ENCODE measurements at places on chromosomes 1 and 21.

DNA sequence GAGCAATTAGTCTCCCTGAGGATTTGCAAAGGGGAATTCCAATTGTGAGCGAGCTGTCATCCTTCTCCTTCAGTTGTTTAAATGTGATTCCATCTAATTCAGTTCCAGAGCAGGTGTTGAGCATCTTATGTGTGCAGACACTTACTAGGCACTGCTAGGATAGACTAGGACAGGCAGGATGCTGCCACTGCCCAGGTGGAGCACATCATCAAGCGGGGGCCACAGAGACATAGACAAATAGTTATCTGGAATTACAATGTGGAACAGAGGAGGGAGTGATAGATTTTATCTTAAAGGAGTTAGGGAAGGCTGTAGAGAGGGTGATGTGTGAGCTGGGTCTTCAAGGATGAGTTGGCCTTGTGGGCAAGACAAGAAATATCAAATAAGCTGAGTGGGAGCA is 55.9 kb downstream of the CDC7 start:
- DNase-seq: no peak

DNA sequence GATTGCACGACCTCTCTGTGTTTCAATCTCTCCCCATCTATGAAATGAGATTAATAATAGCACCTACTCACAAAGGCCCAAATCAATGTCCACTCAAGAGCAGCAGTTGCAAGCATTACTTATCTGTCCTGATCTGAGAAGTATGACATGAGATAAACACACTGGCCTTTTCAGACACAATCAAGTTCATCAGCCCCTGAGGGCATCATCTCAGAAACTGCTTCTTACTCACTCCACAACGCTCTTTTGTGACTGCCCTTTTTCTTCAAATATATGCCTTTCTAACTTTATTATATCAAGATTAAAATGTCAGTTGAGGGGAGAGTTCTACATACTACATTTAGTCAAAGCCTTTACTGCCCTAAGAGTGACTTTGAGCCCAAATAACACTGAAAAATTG is 371.9 kb upstream of the SPAG17 start:
- no peak for DNase-seq

- DNase-seq: no peak
Measured at GRCh38 chr1:7648761-7649384, 122.2 kb upstream of the VAMP3 start.

GRCh38 chr1:168091720-168092550 is 44.8 kb downstream of the GPR161 start:
- DNase-seq: no peak

GRCh38 chr1:78678324-78678723 is 28.7 kb downstream of the IFI44 start:
- no peak for DNase-seq

GRCh38 chr21:18498431-18498830 is 94.8 kb upstream of the TMPRSS15 start:
- no peak for DNase-seq

GRCh38 chr1:158019171-158019868 is 25.9 kb downstream of the KIRREL1 start:
- no peak for DNase-seq

DNA sequence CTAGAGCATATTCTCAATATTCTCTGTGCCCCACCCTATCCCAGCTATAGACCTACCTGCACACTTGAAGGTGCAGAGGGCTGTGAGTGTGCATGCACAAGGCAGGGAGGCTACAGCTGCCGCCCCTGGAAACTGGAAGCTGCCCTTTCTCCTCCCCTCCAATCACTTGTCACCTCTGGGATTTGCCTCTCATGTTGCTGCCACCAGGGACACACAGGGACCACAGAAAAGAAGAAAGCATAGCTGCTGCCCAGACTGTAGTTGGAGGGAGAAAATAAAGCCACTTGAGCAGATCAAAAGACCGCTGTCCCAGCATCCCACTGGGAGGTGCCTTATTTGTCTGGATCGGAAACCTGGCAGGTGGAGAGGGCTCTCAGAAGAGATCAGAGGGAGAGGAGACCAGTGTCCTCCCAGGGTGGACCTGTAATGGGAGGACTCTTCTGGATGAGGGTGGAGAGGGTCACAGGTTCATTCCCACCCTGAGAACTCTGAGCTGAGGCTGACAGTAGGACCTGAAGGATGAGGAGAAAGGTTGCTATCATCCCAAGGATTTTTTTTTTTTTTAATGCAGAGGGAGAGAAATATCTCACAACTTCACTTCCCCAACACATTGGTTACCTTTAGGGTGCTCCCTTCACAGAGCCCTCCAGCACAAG is 7.6 kb upstream of the INPP5B start:
- no peak for DNase-seq

- DNase-seq: no peak
Measured at GRCh38 chr21:26093122-26093521, 77.4 kb downstream of the APP start.

DNA sequence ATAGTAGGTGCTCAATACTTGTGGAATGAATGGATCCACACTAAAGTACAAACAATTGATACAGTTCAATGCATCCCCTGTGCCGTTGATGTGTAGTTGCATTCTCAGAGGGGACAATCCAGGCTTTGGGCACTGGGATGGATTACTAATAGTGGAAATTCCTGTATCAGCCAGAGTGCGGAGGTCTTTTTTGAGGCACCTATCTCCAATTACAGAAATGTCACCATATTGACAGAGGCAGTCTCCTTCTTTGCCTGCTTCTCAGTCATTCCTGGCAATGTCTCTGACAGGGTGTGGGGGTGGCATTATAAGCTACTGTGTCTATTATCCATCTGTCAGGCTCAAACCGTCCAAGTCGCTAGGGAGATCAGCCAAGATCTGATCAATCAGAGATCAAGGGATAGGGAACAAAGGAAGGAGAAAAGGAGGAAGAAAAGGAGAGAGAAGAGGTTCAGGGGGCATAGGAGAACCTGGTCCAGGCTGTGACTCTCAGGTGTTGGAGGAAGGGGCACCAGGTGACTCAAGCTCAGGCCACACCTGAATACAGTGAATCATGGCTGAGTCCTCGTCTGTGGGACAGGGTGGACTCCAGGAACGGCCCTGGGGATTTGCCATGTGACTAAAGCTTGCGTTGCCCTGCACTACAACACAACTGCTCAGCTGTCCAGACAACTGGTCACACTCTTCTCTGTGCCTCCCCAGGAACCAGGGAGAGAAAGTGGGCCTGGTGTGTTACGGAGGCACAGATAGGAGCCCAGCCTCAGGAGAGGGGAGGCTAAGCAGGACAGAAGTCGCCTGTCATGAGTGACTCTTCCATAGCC is 3.4 kb upstream of the LAMB3 start:
- no peak for DNase-seq

- no peak for DNase-seq
Measured at GRCh38 chr1:220887520-220888416, 8.5 kb downstream of the HLX start.

- no peak for DNase-seq
Measured at GRCh38 chr21:16310176-16310575, 580.4 kb downstream of the USP25 start.

GRCh38 chr1:193471981-193472380 is 285.6 kb upstream of the B3GALT2 start:
- no peak for DNase-seq

- DNase-seq: no peak
Measured at GRCh38 chr1:99544328-99544727, 101.6 kb upstream of the PALMD start.

DNA sequence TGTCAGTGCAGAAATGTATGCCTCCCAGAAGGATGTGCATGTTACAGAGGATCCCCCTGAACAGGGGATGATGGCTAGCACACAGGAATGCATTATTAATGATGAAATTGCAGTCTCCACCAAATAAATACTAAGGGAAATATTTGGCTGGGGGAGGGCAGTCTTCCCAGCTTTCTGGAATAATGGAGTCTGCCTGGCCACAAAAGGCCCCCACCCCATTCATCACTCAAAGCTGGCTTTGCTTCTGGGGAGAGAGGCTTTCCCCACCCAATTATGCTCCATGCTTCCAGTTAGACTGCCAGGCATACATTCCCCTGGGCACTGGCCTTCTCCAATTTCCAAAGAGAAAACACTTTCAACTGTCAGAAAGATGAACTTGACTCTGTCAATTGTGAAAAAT is 302.7 kb downstream of the SIPA1L2 start:
- no peak for DNase-seq

All from hematopoietic multipotent progenitor cell treated with erythropoietin and hydrocortisone succinate and interleukin-3 and kit ligand, for 17 days (in vitro differentiated cells).